ENCODE measurements at places on chromosomes 7 and 10. TPM values are rescaled to one million over a fixed set of nuclear protein-coding genes. Genes with fewer than 3 reads are reported as not detected.

IDI2 gene
- total RNA-seq = not detected

EPO gene
- 1.1 TPM for total RNA-seq

GRCh38 chr10:92024700-92025099 is 101.1 kb downstream of the BTAF1 start:
- H3K27ac ChIP-seq = no peak overlapping the region
- no peaks in the 10 kb centered on the region for H3K36me3 ChIP-seq
- no peak for DNase-seq
- H3K4me3 ChIP-seq = no peak overlapping the region

DTX2 gene
- 6.9 TPM for total RNA-seq

DNA sequence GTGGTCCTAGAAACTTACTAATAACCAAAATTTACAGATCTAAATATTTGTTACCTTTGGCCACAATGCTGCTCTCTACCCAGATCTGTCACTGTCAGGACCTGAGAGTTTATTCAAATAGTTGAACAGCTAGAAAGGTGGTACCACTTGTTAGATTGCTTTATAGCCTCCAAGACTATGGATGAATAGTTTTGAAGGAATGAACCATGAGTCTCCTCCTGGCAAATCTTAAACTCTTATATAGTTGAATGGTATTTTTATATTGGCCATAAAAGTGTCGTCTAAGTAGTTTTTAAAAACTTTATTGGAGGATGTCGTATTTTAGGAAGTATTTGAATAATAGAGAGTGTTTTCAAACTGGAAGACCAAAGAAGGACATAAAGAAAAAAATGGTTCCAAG is 178.7 kb downstream of the AHR start:
- no peaks in the 10 kb centered on the region for H3K27me3 ChIP-seq
- H3K4me3 ChIP-seq = no peak overlapping the region
- no peaks in the 10 kb centered on the region for H3K36me3 ChIP-seq
- no peaks in the 10 kb centered on the region for H3K4me1 ChIP-seq
- no peak for DNase-seq
- no peak overlapping the region for H3K27ac ChIP-seq

ZNF467 gene
- 13.2 TPM for total RNA-seq

AZGP1 gene
- total RNA-seq = not detected

GRCh38 chr7:44156453-44157010 is 15.4 kb upstream of the MYL7 start:
- no peak overlapping the region for H3K4me3 ChIP-seq
- H3K27me3 ChIP-seq = no peaks in the 10 kb centered on the region
- DNase-seq = no peak
- H3K27ac ChIP-seq = no peak overlapping the region
- H3K4me1 ChIP-seq = no peaks in the 10 kb centered on the region

DNA sequence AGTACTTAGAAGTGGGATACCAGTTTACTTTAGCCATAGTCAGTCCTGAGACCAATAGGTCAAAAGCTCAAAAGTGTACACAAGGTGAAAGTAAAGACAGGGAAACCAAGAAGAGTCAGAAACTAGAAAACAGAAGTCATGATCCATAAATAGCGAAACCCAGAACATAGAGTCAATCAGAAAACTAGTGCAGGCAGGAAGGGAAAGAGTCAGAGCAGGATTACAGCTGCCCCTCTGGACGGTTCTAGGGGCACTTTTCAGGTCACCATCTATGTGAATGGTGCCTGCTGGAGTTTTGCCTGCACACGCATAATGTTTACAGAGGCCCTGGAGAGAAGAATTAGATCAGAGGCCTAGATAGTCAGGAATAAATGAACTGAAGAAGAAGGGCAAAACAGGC is 22.4 kb upstream of the DMTF1 start:
- H3K4me1 ChIP-seq = no peaks in the 10 kb centered on the region
- DNase-seq = no peak
- no peaks in the 10 kb centered on the region for H3K27me3 ChIP-seq
- no peaks in the 10 kb centered on the region for H3K36me3 ChIP-seq

DNA sequence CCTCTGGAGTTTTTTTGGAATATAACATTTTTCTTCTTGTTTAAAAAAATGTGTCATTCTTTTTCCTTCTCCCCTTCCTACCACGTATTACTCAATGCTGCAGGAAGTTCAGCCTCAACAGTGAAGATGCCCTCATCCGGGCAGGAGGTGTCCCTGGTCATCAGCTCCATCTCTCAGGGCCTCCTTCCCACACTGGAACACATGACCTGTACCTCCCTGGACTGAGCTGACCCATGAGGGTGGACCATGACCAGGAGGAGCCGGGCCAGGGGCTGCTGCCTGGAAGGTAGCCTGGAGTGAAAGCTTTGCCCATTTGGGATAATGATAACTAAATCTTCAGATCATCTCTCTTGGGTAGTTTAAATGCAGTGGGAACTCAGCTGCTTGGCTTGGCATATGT is 316.5 kb upstream of the ZMIZ1 start:
- no peak for DNase-seq
- no peak overlapping the region for H3K4me3 ChIP-seq
- no peaks in the 10 kb centered on the region for H3K36me3 ChIP-seq
- H3K4me1 ChIP-seq = no peaks in the 10 kb centered on the region
- H3K27ac ChIP-seq = no peak overlapping the region
- H3K27me3 ChIP-seq = no peaks in the 10 kb centered on the region

DNA sequence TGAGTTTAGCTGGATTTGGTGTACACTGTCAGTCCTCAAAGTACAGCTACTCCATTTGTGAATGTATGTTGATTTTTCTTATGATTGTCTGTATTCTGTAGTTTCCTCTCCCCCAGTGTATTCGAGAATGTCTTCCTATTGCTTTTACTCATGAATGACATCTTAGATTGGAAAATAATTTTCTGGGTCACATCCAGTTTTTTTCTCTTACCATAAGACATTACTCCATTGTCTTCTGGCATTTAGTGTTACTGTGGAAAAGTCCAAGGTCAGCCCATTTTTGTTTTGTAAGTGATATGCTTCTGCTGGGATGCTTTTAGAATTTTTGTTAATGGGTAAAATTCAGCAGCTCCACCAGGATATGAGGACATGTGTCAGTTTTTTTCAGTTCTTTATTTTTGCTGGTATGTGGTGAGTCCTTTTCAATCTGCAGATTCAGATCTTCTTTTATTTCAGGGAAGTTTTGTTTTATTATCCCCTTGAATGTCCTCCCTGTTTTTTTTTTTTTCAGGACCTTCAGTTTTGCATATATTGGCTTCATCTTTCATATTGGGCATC is 33.6 kb downstream of the WAC start:
- H3K27me3 ChIP-seq = no peaks in the 10 kb centered on the region
- no peak for DNase-seq
- H3K27ac ChIP-seq = no peak overlapping the region
- no peaks in the 10 kb centered on the region for H3K36me3 ChIP-seq
- H3K4me3 ChIP-seq = no peak overlapping the region

Measured in uterus (tissue), 4 donors.